ENCODE measurements at places on chromosomes 4 and X. TPM values are rescaled to one million over a fixed set of nuclear protein-coding genes. Genes with fewer than 3 reads are reported as not detected.

TCEAL6 gene
- total RNA-seq, result not detected

AFP gene
- total RNA-seq, result 1.7 TPM

TBC1D9 gene
- 50.1 TPM for total RNA-seq

F8A2 gene
- total RNA-seq, result not detected

RPS6KA6 gene
- total RNA-seq, result 14.6 TPM

CYTL1 gene
- 0.12 TPM for total RNA-seq

USP27X gene
- total RNA-seq, result 2.7 TPM

ACSL4 gene
- 179 TPM for total RNA-seq

CD40LG gene
- not detected for total RNA-seq
